ENCODE measurements at places on chromosomes 3 and 15.

DNA sequence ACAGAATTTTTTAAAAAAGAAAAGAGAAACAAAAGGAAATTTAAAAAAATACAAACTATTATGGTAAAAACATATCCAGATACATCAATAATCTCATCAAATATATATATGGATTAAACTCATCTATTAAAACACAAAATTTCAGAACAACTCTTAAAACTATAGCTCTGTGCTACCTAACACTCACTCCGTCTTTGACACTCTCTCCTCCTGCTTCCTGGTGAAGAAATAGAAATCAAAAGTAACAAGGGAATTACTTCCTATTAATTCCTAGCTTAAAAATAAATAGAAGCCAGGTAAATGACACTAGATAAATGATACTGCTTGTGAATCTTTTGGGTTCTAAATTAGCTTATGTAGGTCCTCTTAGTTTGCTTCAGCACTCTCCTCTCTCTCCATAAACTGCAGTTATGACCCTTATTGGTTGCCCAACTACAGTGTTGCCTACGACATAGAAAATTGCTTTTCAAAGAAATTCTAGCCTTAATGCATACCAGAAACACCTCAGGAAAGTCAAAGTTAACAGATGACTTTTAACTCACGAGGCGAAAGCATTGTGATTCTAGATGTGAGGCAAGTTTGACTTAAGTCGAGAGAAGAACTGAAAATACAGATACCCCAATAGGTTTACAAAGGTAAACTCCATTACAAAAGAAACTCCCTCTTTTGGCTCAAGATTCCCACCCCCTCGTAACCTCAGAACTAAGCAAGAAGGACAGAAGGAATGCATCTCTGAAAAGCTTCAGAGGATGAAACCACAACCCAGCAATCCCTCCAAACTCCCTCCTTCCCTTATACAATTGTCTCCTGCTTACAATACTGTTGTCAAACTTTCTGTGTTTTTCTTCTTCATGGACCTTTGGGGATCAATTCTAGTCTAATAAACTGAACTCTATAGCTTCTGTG is 394.7 kb downstream of the FGF12 start:
- no peak for DNase-seq

GRCh38 chr3:160953686-160954085 is 151.5 kb downstream of the B3GALNT1 start:
- no peak for DNase-seq

DNA sequence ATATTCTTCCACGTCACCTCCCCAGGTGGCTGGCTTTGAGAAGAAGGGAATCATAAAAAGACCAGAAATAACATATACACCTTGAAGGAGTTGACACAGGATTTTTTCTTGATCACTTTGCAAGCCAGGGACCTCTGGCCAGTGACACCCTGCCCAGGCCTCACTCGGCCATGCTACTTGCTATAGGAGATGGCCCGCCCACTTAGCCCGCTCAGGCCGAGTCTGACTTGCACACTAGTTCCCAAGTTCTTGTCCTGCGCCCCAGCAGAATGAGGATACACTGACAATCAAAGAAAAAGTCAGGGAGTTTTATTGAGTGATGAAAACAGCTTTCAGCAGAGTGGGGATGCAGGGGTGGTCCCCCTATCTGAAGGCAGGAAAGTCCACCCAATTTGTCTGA is 1046.1 kb upstream of the CFAP20DC start:
- DNase-seq = no peak

DNA sequence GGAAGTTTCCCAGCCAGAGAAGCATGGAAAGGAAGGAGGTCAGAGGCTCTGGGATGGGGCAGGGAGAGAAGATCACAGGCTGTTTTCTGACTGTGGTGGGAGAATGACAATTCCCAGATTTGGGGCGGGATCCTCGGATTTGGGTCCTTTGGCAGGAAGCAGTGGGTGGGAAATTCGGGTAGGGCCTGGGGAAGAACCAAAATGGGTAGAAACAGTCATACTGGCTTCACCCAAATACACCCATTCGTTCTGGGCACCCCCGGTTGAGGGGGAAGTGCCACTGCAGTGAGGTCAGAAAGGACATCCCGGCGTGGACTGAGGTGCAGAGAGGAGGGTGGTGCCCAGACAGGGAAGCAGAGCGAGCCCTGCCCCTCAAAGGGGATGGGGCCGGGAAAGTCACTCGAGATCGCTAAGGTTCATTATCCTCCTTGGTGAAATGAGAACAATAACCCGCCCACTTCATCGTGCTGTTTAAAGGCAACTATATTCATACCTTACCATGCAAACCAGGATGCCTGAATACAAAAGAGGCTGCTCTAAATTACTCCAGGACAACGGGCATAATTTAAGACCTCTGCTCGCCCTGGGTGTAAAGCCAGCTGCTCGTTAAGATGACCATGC is 28.8 kb downstream of the TNK2 start:
- no peak for DNase-seq

GRCh38 chr3:69428657-69429255 is 42.9 kb upstream of the FRMD4B start:
- DNase-seq = no peak

DNA sequence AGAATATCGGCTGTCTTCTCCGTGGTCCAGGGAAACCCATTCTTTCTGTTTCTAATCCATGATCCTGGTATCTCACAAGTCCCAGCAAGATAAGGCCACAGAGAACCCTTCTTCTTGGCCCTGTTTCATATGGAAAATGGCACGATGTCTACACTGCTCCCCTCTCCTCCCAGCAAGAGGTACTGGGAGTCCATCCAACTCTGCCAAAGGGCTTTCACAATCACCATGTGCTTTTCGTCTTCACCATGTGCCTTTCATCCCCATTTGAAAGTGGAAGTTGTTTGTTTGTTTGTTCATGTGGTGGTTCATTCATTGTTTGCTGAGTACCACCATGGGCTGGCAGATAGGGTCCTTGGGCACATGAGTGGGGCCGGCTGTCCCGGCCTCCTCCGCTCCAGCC is 5.5 kb downstream of the ITIH3 start:
- no peak for DNase-seq

GRCh38 chr3:143443851-143444331 is 324.3 kb downstream of the CHST2 start:
- DNase-seq = peak; percentile 44

- DNase-seq = no peak
These were observed 62.1 kb downstream of the CORO2B start for GRCh38 chr15:68640791-68641331.

GRCh38 chr3:156344215-156344614 is 210.7 kb downstream of the SSR3 start:
- DNase-seq = no peak

GRCh38 chr15:56892659-56893363 is 25.6 kb upstream of the TCF12 start:
- DNase-seq = no peak

DNA sequence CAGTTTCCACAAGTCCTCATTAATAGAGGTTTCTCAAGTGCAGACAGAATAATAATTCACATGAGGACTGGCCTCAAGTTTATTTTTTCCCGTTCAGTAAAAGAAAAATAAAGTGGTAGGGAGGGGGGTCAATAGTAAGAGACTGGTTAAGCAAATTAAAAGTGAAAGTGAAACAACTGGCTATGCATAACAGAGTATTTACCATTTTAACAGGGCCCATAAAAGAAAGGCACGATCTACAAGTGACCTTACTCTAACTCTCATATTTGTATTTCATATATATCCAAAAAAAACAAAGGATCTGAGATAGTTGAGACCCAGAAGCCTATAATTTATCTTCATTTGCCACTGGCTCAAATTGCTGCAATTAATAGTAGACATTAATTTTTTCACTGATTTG is 686.3 kb downstream of the NTRK3 start:
- no peak for DNase-seq

- no peak for DNase-seq
These were observed 531.3 kb downstream of the MAGI1 start for GRCh38 chr3:65507437-65507836.

DNA sequence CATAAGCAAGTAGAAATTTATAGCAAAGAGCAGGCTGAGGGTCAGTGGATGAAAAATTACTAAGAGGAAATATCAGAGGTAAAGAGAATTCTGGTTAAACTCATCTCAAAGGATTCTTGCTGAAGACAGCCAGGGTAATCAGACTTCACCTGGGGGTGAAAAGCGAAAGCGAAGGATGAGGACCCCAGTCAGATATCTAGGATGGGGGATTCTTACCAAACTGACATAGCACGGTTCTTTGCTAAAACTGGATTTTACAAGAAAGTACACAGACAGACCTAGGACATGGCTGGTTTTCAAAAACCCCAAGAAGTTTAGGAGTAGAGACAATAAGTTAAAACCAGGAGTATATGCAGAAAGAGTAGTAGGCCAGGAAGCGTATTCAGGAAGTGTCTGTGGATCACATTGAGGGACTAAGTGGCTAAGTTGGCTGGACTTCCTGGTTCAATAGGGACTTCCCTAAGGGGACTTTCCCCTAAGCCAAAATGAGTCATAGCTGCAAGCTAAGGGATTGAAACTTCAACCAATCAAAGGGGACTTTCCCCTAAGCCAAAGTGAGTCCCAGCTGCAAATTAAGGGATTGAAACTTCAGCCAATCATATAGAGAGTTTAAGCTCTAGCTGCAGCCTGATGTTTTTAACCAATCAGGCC is 2.4 kb upstream of the CFAP91 start:
- DNase-seq = no peak

GRCh38 chr3:57068437-57069089 is 8.1 kb downstream of the SPATA12 start:
- no peak for DNase-seq

DNA sequence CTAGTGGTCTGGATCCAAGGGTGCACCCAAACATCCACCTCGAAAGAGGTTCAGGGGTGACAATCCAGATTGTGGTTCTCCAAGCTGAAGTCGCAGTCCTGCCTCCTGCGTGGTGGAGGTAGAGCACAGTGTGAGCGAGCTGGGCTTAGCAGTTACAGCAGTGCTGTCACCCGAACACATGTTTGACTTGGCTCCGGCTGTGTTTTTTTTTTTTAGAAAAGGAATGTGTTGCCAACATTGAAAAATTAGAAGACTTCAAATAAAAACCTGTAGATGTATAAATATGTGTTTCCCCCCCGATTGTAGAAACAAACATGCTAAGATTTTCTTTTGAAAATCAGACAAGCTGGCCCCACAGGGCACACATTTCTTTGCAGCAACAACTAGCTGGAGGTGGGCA is 530.8 kb downstream of the SHQ1 start:
- DNase-seq = no peak

DNA sequence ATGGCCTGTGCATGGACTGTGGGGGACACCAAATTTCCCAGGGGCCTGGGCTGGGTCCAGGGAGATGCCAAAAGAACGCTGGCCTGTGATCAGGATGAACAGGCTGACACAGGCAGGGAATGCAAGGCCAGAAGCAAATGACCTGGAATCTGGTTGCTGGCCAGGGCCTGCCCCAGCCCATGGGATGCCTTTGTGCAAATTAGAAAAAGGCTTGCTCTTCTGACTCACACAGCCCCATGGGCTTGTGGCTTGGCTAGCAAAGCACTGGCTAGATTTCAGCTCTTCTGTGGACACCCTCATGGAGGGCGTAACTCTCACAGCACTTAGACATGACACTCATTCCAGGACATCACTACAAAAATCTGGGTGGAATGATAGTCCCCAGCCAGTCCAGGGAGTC is 356.0 kb downstream of the SHQ1 start:
- DNase-seq = no peak

- peak; percentile 70 for DNase-seq
These were observed 72.1 kb downstream of the IL1RAP start for GRCh38 chr3:190585805-190586630.

GRCh38 chr3:29331456-29332194 is 50.8 kb downstream of the RBMS3 start:
- no peak for DNase-seq

DNA sequence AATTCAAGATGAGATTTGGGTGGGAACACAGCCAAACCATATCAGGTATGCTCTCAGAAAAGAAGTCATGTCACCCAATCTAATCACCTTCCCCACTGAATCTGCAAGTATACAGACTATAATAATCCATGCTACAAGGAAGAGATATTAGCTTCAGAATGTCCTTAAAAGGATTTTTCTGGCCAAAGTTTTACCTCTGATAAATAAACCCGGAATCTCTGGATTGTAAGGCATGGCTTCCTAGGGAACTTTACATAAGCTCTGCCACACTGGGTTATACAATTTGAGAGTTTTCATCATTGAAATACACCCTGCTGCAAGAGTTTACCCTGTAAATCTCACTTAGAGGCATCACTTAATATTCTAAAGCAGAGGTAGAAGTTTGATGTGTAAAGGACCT is 330.5 kb upstream of the KCNMB2 start:
- no peak for DNase-seq

DNA sequence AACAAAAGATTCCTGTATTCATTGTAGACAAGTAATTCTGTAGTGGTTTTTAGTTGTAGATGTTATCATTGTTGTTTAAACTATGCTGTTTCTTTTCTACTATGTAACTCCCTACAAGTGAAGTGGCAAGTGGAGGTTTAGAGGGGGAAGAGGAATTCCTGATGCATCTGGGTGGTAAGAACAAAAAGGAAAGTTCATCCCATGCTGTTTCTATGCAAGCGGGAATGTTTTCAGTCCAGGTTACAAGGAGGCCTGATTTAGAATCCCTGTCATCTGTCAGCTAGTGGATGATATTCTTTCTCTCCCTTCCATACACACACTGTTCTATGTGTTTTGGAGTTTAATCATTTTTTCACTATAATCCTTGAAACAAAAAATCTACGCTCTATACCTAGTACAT is 67.4 kb downstream of the IMPG2 start:
- no peak for DNase-seq

GRCh38 chr3:84637272-84637671 is 321.5 kb upstream of the CADM2 start:
- DNase-seq = no peak

GRCh38 chr15:58628206-58628947 is 121.1 kb downstream of the ADAM10 start:
- DNase-seq = no peak

DNA sequence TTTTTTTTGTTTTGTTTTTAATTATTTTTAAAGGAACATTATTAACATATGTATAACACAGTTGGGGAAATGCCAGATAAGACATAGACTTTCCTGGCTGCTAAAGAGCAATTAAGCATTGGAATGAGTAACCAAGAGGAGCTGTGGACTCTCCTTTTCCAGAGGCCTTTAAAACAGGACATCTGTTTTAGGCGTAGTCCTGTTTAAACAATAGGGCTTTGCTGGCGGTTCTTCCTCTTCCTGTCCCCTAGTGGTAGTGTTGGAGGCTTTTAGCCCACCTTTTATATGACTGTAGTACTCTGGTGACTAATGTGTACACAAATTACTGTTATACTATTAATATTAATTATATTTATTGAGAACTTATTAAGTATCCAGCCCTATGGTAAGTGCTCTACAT is 81.9 kb downstream of the PPARG start:
- DNase-seq = no peak

DNA sequence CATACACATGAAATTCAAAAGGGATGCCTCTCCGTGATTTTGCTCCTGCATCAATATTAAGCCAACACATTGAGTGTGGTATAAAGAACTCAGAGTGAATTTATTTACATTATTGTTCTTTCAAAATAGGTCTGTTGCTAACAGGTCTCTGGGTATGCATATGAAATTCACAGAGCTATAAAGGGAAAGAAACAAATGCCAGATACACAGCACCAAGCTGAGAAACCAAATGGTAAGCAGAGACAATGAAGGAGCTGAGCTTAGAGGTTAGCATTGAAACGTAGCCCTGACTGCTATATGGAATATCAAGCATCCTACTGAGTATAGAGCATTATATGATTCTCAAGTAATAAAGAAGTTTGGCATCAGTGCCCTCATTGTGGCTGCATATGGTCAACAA is 712.9 kb downstream of the NSUN3 start:
- no peak for DNase-seq

- DNase-seq = no peak
These were observed 59.8 kb upstream of the SGO1 start for GRCh38 chr3:20245781-20246180.

- DNase-seq = no peak
These were observed 353.6 kb downstream of the NTRK3 start for GRCh38 chr15:87902772-87903426.
